ENCODE measurements at places on chromosomes 1 and 21. TPM values are rescaled to one million over a fixed set of nuclear protein-coding genes. Genes with fewer than 3 reads are reported as not detected.
A peak's percentile ranks its signal among the peaks of the same experiment; 100 is the strongest.

- H3K27ac ChIP-seq = no peak overlapping the region
- H3K4me3 ChIP-seq = no peak overlapping the region
- no peaks in the 10 kb centered on the region for H3K4me1 ChIP-seq
- no peak for DNase-seq
- H3K36me3 ChIP-seq = no peaks in the 10 kb centered on the region
- no peaks in the 10 kb centered on the region for H3K27me3 ChIP-seq
Observed at GRCh38 chr21:35548904-35549615, 500.0 kb upstream of the RUNX1 start.

GRCh38 chr21:45724345-45724961 is 80.9 kb downstream of the PCBP3 start:
- H3K27ac ChIP-seq = no peak overlapping the region
- H3K4me1 ChIP-seq = no peaks in the 10 kb centered on the region
- no peak for DNase-seq
- no peaks in the 10 kb centered on the region for H3K36me3 ChIP-seq
- H3K4me3 ChIP-seq = no peak overlapping the region

- DNase-seq = no peak
- H3K36me3 ChIP-seq = no peaks in the 10 kb centered on the region
- no peaks in the 10 kb centered on the region for H3K27me3 ChIP-seq
- no peak overlapping the region for H3K4me3 ChIP-seq
Observed at GRCh38 chr1:71641903-71642302, 561.1 kb upstream of the ZRANB2 start.

DNA sequence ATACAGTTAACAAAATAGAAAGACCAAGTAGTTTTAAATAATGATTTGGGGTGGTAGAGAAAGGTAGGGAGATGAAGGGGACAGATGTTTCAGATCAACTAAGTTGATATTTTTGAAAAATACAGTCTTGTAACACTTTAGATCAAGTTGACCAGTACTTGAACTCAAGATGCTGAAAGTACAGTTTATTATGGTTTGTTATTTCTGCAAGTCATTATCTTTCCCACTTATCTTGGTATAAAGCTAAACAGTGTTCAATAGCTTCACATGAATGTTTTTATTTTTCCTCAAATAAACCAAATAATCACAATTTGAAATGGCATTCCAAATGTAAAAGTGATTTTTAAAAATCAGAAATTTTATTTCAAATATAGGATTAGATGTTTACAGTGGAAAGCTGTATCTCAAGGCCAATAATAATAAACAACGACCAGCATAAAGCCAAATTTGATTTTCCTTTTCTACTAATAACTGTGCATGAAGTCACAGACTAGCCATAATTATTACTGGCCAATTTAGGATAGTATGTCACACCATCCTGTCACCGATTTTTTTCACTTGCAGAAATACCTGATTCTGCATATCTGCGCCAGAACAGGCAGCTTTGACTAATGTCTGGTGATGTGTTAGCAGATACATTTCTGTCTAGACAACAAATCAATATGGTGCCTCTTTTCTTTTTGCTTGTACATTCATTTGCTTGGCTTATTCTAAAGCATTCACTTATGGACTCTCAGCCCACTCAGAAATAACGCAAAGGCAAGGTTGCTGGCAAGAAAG is 320.2 kb downstream of the TM2D1 start:
- no peaks in the 10 kb centered on the region for H3K27me3 ChIP-seq
- DNase-seq = no peak
- H3K4me1 ChIP-seq = peaks cover 13% of the 10 kb centered on the region
- peak overlapping the region; percentile 3 for H3K27ac ChIP-seq
- H3K4me3 ChIP-seq = no peak overlapping the region

DNA sequence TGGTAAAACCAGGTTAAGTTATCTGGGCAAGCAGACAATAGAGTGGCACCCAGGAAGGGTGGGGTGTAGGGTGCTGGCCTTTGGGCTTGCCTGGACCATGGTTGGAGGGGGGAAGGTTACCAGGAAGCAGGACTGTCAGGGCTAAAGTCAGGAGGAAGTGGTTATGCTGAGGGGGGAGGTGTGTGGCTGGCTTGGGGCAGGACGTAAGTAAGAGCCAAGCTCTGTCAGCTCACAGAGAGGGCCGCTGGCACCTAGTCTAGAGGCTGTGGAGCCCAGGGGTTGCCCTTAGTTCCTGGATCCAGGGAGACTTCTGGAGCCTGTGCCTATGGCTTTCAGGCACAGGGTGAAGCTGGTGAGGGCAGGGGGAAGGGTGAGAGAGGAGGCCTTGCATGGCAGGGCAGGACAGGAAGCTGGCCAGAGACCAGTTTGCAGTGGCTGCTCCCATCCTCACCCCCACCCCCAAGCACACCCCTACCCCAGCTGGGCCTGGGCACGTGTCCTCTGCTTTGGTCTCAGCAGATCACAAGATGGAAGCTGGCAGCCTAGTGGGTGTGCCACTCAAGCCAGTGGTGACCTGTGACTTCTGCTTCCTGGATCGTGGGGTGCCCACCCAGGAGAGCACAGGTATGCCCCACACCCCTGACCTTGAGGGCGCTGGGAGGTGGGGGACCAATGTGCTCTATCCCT is 20.5 kb upstream of the SMYD3 start:
- no peak overlapping the region for H3K4me3 ChIP-seq
- no peak overlapping the region for H3K27ac ChIP-seq
- no peaks in the 10 kb centered on the region for H3K36me3 ChIP-seq
- no peaks in the 10 kb centered on the region for H3K27me3 ChIP-seq

DNA sequence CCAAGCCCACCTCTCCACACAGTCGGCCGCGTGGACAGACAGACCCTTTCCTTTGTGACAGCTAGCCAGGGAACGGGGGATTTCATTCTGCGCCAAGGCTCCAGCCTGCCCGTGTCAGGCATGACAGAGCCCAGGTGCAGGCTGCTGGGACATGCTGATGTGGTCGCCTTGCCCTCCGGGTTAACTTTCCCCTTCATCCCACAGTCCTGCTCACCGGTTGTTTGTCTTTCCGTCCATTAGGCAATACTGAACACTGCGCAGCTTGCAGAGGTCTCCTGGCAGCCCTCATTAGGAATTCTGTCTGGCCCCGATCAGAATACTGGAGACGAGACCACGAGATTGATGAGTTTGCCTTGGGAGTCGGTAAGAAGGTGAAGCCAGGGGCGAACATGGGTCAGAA is 62.8 kb downstream of the SPSB1 start:
- no peak for DNase-seq
- no peak overlapping the region for H3K4me3 ChIP-seq
- no peaks in the 10 kb centered on the region for H3K36me3 ChIP-seq
- no peaks in the 10 kb centered on the region for H3K27me3 ChIP-seq
- H3K4me1 ChIP-seq = no peaks in the 10 kb centered on the region
- no peak overlapping the region for H3K27ac ChIP-seq

- no peaks in the 10 kb centered on the region for H3K27me3 ChIP-seq
- no peak within 1 kb of the TSS for H3K4me3 ChIP-seq
- no peaks in the 10 kb centered on the region for H3K36me3 ChIP-seq
- no peaks in the 10 kb centered on the region for H3K4me1 ChIP-seq
- H3K27ac ChIP-seq = no peak within 1 kb of the TSS
Observed at GRCh38 chr21:30216041-30216723, at the start of gene CLDN8. Gene CLDN8 (minus strand): TSS chr21:30216097. CDS start chr21:30215925, 172 bp downstream.

- no peak overlapping the region for H3K4me3 ChIP-seq
- no peak for DNase-seq
- H3K36me3 ChIP-seq = no peaks in the 10 kb centered on the region
Observed at GRCh38 chr21:46618738-46619379, 14.0 kb upstream of the S100B start.

DNA sequence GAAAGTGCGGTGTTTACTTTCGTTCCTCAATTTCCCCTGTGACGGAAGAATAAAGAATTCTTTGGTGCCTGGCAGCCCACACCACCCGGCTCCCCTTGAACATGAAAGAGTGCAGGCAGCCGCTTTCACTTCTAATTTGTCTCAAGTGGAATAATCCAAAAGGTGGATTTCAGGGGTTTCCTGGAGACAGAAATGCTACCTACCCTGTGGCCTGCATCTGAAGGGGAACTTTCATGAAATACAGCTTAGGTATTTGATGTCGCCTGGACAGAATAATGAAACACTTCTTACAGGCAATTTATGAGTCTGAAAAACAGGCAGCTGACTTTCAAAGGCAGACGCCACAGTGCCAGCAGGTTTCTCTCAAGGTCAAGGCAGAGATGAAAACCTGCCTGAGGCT is 169.5 kb upstream of the USP24 start:
- H3K27ac ChIP-seq = no peak overlapping the region
- H3K27me3 ChIP-seq = no peaks in the 10 kb centered on the region
- peaks cover 4% of the 10 kb centered on the region for H3K4me1 ChIP-seq
- no peak overlapping the region for H3K4me3 ChIP-seq
- H3K36me3 ChIP-seq = no peaks in the 10 kb centered on the region
- DNase-seq = no peak

- peaks cover 3% of the 10 kb centered on the region for H3K36me3 ChIP-seq
- no peak overlapping the region for H3K4me3 ChIP-seq
- H3K27ac ChIP-seq = no peak overlapping the region
- no peaks in the 10 kb centered on the region for H3K27me3 ChIP-seq
- no peak for DNase-seq
Observed at GRCh38 chr1:38834221-38834782, 25.3 kb downstream of the RRAGC start.

Gene LHX8
- not detected for total RNA-seq

Gene EVI5
- total RNA-seq = 44.9 TPM

Gene INKA2
- 2.8 TPM for total RNA-seq

Gene TBX15
- total RNA-seq = 0.28 TPM

Gene MCOLN2
- 0.99 TPM for total RNA-seq

Gene FAM151A
- total RNA-seq = not detected

Gene CYP4B1
- 43.1 TPM for total RNA-seq

Gene ATP6V1G3
- total RNA-seq = not detected
